ENCODE measurements at places on chromosomes 5 and 9.

- DNase-seq = no peak
Observed at GRCh38 chr5:135458356-135458755, 6.2 kb upstream of the TIFAB start.

GRCh38 chr9:33162721-33163311, 4.3 kb downstream of the B4GALT1 start:
- DNase-seq = no peak

- no peak for DNase-seq
Observed at GRCh38 chr5:109412981-109413402, 3.2 kb upstream of the PJA2 start.

GRCh38 chr5:136006761-136007251, 22.0 kb upstream of the TGFBI start:
- no peak for DNase-seq
